ENCODE measurements at places on chromosomes 13 and 19.

DNA sequence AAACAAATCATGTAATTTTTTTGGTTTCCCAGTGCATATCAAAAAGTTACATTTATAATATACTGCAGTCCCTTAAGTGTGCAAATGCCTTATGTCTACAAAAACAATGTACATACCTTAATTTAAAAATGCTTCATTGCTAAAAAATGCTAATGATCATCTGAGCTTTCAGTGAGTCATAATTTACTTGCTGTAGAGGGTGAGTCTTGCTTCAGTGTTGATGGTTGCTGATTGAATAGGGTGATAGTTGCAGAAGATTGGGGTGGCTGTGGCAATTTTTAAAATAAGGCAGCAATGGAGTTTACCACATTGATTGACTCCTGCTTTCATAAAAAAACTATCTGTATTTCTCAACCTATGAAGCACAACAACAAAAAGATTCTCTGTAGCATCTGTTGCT lies 613.9 kb downstream of the TBC1D4 start:
- DNase-seq, result no peak

DNA sequence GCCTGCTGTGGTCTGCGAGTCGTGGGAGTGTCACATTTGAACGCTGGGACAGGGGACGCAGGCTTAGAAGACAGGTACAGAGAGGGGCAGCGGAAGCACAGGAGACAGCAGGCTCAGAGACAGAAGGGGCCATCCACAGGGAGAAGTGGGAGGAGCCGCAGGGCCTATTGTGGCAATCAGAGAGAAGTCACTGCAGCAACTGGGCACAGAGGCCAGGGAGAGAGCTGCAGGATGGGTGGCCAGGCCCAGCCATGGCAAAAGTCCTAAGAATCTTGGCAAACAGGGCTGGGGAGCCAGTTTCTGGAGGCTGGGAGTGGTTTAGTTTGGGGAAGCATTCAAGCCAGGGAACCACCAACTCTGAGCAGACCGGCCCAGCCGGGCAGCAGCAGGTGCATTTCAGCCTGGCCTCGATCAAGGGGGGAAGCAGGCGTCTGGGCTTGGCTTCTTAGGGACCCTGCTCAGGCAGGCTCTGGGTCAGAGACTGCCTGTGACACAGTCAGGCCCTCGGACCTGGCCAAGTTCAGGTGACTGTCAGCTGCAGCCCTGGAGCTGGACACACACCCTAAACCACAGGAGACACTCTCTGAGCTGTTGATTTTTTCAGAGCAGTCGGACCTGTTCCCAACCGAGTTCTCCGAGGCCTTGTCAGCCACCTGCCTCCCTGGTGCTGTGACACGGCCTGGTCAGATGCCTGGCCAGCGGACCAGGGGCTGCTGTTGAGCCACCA lies 11.8 kb downstream of the SH3GL1 start:
- DNase-seq, result no peak

DNA sequence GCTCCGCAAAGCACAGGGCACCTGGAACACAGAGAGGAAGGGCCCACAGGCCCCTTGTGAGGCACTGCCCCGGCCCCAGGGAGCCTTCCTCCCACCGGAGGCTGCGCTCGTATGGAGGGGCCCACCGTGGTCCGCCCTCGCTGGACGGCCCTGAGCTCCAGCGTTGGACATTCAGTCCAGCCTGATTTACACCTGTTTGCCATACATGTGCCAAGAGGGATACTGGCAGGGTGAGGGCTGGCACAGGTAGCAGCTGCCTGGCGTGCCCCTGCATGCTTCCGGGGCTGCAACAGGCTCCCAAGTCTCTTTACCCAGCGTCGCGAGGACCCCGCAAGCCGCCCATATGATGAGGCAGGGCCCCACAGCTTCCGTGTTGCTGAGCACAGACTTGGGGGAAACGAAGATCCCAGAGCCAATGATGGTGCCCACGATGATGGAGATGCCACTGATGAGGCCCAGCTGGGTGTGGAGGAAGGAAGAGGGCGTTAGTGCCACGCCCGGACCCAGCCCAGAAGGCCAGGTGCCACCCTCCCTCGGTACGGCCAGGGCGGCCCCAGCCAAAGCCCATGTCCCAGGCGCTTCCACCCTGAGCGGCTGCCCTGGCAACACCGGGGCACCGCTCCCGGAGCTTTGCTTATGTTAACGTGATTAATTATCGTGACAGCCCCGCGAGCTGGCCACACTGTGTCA lies 5.1 kb downstream of the SLC7A9 start:
- DNase-seq, result no peak

DNA sequence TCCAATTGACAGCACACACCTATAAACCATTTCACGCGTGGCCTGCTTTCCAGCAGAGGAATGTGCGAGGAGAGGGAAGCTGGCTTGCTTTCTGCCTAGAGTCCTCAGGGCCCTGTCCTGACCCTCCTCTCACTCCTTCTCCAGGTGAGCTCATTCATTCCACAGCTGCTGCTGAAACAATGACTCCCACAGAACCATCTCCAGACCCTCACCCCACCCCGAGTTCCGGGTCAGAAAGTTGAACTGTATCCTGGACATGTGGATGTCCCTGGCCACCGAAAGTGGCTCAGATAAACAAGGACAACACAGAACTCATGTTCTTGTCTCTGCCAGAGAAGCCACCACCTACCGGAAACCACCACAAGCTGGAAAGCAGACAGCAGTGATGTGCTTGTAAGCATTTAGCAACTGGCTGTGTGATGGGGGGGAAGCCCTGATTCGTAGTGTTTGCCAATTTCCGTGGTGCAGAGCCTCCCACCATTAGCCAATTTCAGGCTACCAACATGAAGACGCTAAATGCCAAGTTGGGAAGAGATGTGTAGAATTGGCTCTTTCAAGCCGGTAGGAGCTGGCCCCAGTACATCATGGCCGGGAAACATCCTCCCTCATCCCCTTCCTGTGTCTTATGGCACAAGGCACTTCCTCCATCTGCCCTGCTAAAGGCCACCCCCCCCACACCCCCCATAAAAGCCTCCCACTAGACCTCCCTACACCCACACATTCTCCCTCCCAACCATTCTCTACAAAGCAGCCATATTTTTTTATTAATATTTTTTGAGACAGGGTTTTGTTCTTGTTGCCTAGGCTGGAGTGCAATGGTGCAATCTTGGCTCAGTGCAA lies 5.0 kb downstream of the SYCE2 start:
- DNase-seq, result no peak

DNA sequence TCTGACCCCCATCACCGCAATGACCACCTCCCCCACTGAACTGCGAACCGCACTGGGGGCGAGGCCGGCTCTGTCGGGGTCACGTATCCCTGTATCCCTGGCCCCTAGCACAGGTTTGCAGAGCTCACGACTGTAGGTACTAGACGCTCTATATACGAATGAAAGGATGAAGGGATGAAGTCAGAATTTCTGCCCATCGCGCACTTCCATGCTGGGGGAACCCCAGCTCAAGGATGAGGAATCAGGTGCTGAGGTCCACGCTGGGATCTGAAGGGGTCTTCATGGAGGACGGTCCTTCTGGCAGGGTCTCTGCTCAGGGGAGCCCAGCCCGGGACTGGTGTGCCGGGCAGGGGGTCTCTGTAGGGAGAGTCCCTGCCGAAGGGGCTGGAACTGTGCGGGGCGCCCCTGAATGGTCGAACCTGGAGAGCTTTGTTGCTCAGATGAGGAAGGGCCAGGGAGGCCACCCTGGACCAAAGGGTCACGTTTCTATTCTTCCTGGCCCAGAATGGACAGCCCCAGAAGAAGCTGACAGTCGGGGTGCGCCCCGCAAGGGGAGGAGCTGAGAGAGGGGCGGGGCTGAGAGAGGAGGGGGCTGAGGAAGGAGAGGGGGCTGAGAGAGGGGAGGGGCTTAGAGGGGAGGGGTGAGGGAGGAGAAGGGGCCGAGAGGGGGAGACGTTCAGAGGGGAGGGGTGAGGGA lies 37.9 kb upstream of the SEMA6B start:
- DNase-seq, result no peak

GRCh38 chr19:41872775-41873647 lies 4.1 kb upstream of the CD79A start:
- peak; percentile 20 for DNase-seq

GRCh38 chr13:38814331-38814730 lies 127.5 kb downstream of the FREM2 start:
- DNase-seq, result no peak

DNA sequence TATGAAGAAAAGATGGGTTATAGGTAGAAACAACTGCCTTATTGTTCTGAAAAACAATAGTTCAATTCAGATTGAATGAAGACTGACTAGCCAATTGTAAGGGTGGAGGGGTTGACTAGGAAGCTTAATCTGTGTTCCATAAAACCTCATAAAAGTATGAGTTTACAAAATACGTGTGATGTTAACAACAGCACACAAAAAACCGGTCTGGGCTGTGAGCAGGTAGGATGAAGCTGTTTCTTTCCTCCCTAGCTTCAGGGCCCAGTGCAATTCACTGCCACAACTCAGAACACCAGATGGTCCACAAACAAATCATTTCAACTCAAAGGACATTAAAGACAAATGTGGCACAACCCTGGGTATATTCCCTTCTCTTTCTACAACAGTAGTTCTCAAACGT lies 3.2 kb downstream of the OXGR1 start:
- DNase-seq, result no peak
